Right ventricle myocardium superior (tissue), 1 donor: ENCODE measurements at places on chromosomes 11 and 22. TPM values are rescaled to one million over a fixed set of nuclear protein-coding genes. Genes with fewer than 3 reads are reported as not detected.

The GRAMD4 gene
- total RNA-seq, result 80.7 TPM

The TREH gene
- total RNA-seq, result not detected

The POU2F3 gene
- not detected for total RNA-seq

The RBMXL2 gene
- not detected for total RNA-seq

The SF3A1 gene
- total RNA-seq, result 87.7 TPM

The C22orf31 gene
- total RNA-seq, result not detected

The MRGPRX4 gene
- total RNA-seq, result not detected

The NCAM1 gene
- 226 TPM for total RNA-seq

The POU2AF3 gene
- total RNA-seq, result 1.0 TPM

The NAGA gene
- total RNA-seq, result 11.8 TPM

The OSM gene
- total RNA-seq, result 0.11 TPM

The MPPED2 gene
- total RNA-seq, result 8.9 TPM

The SMC1B gene
- total RNA-seq, result not detected

GRCh38 chr11:125157953-125158680 is 6.4 kb upstream of the PKNOX2 start:
- no peak for DNase-seq

DNA sequence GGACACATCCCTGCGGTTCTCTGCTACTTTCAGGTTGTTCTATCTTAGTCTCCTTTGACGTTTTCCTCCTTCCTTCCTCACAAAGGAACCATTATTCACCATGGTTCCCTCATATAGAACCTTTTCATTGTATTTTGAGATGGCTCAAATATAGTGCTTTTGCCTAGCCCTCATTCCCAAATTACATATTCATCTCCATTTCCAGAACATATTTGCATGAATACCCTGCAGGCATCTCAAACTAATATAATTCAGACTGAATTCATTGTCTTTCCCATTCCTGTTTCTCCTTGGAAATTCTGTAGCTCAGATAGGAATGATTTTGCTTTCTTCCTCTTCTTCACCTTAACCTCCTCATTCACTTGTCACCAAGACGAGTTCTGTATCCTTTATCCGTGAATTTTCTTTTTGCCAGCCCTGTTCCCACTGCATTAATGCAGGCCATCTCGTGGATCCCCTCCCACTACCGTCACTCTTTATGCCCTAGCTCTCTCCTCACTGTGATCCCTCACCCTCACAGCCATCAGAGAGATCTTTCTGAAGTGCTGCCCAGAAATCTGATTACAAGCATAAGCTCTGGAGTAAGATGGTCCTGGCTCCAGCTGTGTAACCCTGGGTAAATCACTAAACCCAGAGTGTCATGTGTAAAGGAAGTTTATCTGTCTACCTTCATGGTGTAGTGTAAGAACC is 23.3 kb downstream of the PIWIL4 start:
- DNase-seq, result no peak

GRCh38 chr22:33081686-33082590 is 23.8 kb upstream of the SYN3 start:
- no peak for DNase-seq

GRCh38 chr11:78981153-78981552 is 406.5 kb upstream of the NARS2 start:
- DNase-seq, result no peak

DNA sequence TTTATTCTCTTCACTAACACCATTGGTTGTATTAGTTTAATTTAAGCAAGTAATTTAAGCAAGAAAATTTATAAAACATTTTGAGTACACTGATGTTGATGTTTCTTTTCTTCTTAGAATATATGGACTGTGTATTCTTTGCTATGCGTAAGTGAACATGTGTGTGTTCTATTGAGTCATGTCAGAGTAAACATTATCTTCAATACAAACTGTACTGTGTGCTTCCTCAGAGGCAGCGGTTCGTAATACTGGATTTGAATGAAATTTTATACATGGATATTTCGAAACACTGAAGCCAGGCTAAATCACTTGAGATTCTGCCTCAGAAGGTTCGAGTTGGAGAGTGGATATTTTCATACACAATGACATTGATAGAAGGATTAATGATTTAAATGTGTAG is 452.6 kb downstream of the LUZP2 start:
- no peak for DNase-seq

- DNase-seq, result no peak
Observed at GRCh38 chr22:49928185-49928495, 9.7 kb downstream of the CRELD2 start.

DNA sequence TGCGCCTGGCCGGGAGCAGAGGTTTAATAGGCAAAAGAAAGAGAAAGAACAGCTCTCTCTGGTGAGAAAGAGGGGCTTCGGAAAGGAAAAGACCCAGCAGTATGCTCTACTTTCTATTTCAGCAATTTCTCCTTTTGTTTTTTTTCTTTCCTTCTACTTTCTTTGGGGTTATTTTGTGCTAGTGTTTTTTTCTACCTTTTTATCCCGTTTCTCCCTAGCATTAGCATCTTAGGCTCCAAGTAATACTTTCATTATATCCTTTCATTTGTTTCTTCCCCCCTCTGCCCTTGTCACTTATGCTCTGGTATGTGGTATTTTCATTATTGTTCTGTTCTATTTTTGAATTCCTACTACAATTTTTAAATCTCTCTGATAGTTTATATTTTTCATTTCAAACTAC is 4.5 kb downstream of the SNU13 start:
- DNase-seq, result no peak

DNA sequence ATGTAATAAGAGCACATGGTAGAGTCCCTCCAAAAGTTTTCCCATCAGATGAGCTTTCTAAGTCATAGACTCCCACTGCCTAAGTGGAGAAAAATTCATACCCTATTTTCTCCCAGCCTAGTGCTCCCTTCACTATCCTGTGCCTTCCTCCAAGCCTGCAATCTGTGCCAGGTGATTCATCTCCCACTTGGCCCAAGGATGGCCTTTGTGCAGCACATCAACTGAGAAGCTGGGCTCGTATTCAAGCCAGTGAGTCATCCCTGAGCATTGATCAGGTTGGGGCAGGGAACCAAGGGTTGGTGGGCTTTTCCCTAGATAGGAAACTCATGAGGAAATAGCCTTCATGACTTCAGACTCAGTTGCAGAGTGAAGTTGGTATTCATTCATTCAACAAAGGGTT is 64.6 kb downstream of the PANX1 start:
- DNase-seq, result no peak

- DNase-seq, result no peak
Observed at GRCh38 chr22:40081662-40082061, 86.9 kb downstream of the FAM83F start.

- DNase-seq, result no peak
Observed at GRCh38 chr11:117171404-117172061, 7.0 kb upstream of the SIDT2 start.

DNA sequence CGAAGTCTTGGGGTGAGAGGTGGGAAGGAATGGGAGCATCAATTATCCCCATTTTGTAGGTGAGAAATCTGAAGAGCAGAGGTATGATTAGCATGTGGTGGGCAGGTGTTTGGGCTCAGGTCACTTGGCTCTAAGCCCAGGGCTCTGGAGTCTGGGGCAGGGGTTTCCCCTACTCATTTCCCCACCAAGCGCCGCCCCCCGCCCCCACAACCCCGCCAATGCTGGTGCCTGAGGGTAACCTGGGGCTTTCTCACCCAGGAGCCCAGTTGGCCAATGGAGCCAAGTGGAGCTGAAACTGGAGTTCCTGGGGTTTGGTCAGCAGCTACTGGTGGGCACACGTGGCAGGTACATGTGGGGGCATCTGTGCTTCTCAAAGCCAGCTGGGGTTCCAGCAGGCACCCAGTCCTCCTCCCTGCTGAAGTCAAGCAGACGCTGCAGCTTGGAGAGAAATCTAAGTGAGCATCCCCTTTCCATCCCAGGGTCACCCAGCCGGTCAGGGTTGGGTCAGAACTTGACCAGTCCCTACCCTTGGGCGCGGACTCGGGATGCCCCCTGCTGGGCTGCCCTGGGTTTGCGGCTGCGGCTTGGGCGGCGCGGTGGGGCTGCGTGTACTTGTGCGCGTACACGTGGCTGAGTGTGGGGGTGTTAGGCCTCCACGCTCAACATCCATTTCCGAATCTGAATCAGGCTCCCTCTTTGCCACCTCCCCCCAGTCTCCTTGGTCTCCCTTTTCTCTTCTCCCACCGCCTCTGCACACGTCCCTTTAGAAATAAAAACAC is 1.7 kb upstream of the CHRM1 start:
- no peak for DNase-seq

DNA sequence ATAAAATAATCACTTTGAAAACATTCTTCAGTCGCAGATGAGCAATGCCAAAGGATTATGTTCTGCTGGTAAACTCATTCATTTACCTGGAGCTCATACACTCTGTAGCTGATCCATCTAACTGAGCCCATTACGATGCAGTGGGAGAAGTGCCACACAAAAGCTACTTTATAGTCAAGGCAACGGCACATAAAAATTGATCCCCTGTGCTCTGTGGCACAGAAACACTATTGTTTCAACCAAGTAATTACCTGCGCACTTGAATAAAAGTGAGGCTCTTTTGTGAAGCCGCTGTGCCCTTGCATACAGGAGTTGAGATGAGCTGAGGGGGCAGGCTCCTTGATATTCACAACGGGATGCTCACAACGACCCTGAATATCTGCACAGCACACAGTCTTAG is 7.2 kb downstream of the DKK3 start:
- no peak for DNase-seq

DNA sequence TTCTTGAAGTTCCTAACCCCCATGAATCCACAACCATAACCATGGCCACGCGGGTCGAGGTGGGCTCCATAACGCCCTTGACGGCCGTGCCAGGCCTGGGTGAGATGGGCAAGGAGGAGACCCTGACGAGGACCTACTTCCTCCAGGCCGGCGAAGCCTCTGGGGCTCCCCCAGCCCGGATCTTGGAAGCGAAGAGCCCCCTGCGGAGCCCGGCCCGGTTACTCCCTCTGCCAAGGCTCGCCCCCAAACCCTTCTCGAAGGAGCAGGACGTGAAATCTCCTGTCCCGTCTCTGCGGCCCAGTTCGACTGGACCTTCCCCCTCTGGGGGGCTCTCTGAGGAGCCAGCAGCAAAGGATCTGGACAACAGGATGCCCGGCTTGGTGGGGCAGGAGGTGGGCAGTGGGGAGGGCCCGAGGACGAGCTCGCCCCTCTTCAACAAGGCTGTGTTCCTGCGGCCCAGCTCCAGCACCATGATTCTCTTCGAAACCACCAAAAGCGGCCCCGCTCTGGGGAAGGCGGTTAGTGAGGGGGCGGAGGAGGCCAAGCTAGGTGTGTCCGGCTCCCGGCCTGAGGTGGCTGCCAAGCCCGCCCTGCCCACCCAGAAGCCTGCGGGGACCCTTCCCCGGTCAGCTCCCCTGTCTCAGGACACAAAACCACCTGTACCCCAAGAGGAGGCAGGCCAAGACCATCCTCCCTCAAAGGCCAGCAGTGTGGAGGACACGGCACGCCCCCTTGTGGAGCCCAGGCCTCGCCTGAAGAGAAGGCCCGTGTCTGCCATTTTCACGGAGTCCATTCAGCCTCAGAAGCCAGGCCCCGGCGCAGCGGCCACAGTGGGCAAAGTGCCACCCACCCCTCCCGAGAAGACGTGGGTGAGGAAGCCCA is 75.7 kb downstream of the KIAA1671 start:
- peak; percentile 60 for DNase-seq

DNA sequence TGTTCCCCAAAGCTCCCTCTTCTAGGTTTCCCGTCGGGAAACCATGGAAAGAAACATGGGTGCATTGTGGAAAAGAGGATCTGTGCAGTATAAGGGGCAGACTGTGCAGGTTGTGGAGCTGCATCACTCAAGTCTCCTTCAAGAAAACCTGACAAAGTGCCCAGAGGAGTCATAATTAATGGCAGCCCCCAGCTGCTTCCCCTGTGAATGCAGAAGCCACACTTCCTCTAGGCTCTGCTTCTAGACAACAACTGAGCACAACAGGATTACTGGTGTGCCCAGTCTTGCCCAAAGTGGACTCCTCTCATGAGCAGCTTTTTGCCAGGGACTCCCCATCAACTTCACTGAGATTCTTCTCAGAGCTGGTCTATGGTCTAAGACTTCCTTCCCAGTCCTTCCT is 42.6 kb upstream of the SCUBE2 start:
- DNase-seq, result no peak

DNA sequence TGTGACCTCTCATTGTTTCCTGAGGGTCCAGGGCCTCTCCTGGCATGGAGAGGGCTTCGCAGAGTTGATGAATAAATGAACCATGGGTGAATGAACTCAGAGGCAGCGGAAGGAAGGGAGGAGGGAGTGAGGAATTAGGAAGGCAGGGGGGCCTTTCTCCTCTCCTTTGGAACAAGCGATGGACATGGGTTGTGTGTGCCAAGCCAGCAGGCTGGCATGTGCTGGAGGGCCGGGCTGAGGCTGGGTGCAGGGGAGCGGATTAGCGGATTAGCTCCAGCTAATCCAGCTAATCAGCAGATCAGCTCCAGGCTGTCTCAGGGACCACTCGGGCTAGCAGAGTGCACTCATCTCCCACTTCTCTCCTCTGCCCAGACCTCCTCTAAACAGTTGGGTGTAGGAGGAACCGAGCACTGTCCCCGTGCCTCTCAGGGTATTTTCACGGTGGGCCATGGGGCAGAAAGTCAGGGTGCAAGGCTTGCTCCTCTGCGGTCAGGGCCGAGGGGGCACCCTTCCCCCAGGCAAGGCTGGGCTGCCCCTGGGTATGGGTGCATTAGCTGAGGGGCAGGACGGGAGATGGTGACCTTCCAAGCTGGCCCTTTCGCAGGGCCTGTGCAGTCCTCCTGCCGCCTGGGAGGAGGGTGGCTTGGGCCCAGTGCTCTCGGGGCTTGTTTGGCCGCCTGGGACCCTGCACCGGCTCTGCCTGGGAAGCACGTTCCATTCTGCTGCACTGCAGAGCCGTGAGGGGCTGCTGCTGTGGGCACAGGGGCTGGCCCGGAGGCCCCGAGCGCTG is 120.3 kb upstream of the B3GAT1 start:
- DNase-seq, result no peak

- peak; percentile 82 for DNase-seq
Observed at GRCh38 chr11:68659158-68659921, 25.0 kb upstream of the GAL start.

DNA sequence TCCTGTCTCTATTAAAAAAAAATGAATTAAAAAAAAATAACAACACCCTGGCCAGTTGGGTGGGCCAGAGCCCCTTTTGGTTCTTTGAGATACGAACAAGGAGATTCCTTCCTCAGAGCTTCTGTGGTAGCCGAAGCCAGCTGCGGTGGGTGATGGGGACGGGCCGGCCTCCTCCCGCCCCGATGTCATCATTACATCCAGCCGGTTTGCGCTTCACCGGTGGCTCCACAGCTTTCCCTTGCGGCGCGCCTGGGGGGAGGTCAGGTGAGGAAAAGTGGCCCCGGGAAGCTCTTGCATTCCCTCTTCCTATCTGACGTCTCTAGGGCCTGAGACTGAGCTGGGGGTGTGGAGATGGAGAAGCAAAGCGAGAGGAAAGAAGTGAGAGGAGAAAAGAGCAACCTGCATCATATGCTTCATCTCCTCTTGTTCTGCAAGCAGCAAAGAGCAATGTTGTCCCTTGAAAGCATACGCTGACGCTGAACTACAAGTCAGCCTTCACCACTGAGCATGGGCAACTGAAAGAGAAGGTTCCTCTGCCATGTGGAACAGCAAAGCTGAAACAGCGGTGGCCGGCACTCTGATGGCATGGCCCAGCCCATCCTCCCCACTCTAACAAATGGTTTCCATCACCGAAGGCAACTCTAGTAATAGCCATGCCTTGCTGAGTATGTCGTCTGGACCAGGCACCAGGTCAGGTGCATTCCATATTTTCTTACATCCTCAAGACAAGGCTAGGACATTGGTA is 6.0 kb downstream of the ADAMTS8 start:
- DNase-seq, result no peak

- DNase-seq, result no peak
Observed at GRCh38 chr11:827146-827896, 398 bp upstream of the CRACR2B start.

GRCh38 chr11:281486-282161 is 3.4 kb downstream of the NLRP6 start:
- peak; percentile 29 for DNase-seq
